Right forelimb (tissue), 1 donor: ENCODE measurements at places on chromosomes 3 and 15.

- DNase-seq, result no peak
Observed at GRCh38 chr15:38796589-38796988, 232.0 kb upstream of the RASGRP1 start.

DNA sequence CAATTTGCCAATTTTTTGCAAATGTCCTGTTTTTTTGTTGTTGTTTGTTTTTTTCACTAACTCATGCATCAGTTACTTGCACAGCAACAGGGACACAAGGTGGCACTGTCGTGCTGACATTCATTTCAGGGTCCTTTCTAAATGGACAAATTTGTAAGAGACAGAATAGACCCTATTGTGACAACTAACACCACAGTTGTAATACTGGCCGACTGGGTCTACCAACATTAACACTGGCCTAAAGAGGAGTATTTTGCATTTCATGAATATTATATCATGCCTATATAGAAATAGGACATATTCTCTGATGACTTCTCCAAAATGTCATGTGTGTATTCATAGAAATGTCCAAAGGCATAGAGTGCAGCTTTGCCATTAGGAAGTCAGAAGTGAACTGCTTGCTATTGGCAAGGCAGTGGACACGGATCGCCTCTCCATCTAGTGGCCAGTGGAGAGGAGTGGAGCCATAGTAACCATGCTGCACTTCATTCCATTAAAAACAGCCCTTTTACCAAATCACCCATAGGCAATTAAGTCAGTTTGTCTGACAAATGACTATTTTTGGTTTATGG, 54.8 kb downstream of the ZBTB20 start:
- peak; percentile 61 for DNase-seq

DNA sequence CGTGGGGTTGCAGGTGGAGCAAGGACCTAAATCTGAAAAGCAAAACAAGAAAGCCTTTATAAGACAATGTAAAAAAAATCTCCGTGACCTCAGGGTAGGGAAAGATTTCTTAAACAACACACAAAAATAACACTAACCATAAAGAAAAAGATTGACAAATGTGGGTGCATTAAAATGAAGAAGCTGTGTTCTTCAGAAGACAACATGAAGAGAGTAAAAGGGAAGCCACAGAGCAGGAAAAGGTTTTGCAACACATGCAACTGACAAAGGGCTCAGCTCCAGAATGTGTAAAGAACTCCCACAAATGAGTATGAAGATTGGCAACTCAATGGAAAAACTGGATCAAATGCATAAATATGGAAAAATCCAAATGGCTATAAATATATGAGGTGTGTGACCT, 74.2 kb downstream of the MAGEF1 start:
- no peak for DNase-seq

DNA sequence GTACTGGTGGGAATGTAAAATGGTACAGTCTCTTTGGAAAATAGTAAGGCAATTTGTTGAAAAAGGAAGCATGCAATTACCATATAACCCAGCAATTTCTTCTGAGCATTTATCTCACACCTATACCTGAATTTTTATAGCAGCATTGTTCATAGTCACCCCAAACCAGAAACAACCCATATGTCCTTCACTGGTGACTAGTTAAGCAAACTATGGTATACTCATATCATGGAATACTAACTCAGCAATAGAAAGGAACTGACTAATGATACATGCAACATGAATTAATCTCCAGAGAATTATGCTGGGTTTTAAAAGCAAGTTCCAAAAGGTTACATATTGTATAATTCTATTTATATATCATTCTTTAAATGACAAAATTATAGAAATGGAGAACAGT, 60.2 kb downstream of the TRAT1 start:
- DNase-seq, result no peak

DNA sequence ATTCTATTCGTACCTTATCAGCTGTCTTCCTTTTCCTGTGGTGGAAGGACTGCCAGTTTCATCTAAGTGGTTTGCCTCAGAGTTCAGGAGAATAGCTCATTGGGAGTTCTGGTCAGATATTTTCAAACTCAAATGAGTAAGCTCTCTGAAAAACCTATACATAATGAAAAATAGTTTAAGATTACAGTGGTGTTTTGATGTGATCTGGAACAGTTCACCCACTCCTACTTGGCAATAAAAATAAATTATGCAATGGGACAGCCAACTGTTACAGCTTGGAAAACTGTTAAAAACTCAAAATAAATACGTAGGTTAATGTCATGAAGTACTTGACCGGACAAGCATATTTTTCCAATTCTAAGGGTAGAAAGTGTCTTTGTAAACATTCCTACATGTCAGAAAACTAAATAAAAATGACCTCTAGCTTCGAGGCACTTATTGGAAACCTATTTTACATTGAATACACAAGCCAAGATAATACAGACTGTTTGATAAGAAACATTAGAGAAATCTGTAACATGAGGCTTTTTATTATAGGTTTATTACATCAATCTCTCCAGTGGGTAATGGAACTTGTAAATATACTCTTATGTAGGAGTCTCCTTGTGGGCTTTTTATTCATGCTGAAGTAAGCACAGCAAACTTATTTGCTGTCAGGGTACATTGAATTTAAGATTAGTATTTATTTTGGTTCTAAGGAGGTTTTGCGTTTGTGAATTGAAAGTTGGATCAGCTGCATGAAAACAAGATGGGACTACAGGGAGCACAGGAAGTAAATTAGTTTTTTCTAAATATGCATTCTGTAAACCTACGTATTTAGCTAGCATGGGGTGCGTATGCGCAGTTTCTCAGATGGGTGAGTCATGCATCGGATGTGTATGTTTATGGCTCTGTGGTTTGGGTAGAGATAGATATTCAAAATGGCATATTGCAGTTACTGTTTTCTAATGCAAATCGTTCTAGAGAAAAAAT, 453.1 kb downstream of the IL5RA start:
- no peak for DNase-seq

DNA sequence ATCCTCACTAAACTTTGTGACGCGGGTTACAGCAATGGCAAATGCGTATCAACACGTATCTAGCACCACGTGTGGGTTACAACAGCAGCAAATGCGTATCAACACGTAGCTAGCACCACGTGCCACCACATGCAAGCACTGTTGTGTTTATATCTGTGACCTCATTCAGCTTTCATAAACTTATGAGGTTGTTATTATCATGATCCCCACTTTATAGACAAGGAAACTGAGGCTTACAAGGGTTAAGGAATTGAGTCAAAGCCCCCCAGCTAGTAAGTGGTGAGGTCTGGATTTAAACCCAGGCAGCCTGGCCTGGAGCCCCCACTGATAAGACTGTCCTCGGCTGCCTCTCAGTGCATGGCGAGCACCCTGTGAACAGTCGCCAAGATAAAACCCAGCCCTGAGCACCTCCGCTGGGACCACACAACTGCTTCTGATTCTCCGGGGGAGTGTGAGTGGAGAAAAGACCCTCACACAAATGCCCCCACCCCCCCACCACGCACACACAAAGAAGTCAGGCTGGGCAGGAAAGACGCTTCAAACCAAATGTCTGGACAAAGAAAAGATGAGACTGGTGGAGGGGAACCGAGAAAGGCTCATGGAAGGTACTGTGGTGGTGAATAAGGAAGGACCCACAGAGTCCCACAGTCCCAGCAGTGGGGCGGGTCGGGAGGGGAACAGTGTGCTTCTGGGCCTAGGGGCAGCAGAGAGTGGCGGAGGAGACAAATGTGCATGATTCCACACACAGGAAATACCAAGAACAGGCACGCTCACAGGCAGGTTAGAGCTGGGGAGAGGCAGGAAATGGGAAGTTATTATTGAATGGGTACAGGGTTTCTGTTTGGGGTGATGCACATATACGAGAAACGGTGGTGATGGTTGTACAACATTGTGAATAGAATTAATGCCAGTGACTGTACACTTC, 173.4 kb downstream of the XXYLT1 start:
- no peak for DNase-seq

- no peak for DNase-seq
Observed at GRCh38 chr3:50580683-50581458, 11.5 kb downstream of the HEMK1 start.

DNA sequence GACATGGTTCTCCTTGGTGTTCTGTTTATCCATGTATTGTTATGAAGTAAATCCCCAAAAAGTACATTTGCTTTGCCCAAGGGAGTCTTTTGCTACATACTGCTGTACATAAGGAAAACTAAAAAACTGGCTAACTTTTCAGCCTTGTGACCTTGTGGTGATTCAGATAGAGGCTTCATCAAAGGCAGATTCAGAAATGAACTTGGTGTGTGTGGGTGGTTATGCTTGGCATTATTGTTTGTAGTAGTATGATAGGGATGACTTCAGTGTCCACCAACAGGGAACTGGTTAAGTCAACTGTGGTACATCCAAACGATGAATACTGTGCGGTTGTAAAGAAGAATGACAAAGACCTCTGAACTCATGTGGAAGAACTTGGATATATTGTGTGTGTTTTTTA, 75.6 kb upstream of the CHRNB4 start:
- no peak for DNase-seq

DNA sequence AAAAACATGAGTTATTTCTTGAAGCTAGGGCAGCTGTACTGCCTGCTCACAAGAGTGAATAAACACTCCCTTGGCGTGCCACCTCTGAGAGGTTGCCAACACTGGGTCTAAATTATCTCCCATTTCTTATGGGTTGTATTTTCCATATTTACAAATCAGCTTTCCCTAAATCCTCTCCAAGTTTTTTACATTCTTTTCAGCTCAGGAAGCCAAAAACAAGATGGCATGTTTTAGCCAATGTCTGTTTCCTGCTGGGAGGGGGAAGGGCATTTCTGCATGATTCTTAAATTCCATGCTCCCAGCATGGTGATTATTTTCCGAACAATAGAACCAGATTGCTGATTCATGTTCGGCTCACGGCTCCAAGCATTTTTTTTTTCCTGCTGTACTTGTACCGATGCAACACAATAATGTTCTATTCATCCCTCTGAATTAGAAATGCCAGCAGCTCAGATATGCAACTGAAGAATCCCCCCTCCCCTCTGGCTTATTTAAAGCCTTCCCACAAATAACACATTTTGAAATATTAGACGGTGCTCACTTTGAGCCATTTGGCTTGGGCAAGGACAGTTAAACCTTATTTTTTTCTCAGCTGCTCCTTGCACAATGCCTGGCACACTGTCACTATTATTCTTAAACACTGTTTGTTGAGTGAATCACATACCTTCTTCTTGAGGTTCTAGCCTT, 252.5 kb downstream of the THRB start:
- no peak for DNase-seq
